ENCODE measurements at places on chromosomes 3 and 15.

DNA sequence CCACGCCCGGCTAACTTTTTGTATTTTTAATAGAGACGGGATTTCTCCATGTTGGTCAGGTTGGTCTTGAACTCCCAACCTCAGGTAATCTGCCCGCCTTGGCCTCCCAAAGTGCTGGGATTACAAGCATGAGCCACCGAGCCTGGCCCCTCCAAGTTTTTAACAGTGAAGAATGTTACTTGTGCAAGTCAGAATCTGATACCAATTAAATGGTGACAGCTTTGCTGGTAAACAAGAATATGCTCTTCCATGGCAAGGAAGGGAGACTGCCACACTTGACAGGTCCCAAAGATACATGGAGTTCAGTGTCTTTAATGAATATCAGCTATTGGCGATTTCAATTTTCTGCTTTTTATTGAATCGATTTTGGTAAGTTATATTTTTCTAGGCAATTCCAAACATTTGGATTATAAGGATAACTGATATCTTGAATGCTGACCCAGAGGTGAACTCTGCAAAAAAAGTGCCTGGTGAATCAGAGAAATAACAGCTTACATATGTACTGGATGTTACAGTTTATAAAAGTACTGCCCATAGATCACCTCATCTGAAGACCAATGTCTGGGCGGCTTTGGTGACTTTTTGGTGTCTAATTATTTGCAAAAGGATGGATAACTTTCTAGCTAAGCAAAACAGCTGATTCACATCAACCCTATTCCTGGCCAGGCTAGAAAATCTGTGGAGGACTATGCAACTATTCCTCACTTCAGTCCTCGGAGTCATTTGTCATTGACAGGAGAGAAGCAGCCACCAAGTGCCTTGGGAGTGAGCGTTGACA lies 1.2 kb downstream of the PARP16 start:
- H3K4me3 ChIP-seq = peak overlapping the region; percentile 86
- no peaks in the 10 kb centered on the region for H3K27me3 ChIP-seq
- peaks cover 12% of the 10 kb centered on the region for H3K36me3 ChIP-seq
- H3K4me1 ChIP-seq = peaks cover 40% of the 10 kb centered on the region

GRCh38 chr3:186640929-186641328 lies 730 bp downstream of the FETUB start:
- no peak for DNase-seq
- H3K4me1 ChIP-seq = peaks cover 8% of the 10 kb centered on the region
- H3K36me3 ChIP-seq = no peaks in the 10 kb centered on the region
- peaks cover 11% of the 10 kb centered on the region for H3K27me3 ChIP-seq
- no peak overlapping the region for H3K4me3 ChIP-seq

- no peaks in the 10 kb centered on the region for H3K4me1 ChIP-seq
- no peaks in the 10 kb centered on the region for H3K27me3 ChIP-seq
- H3K36me3 ChIP-seq = no peaks in the 10 kb centered on the region
- no peak overlapping the region for H3K4me3 ChIP-seq
These were observed 86.0 kb downstream of the DTWD1 start for GRCh38 chr15:49706805-49707204.

- peak; percentile 40 for DNase-seq
- no peak overlapping the region for H3K27ac ChIP-seq
- no peaks in the 10 kb centered on the region for H3K36me3 ChIP-seq
- peak overlapping the region; percentile 61 for H3K4me3 ChIP-seq
These were observed 1.4 kb downstream of the WNT7A start for GRCh38 chr3:13878281-13879101.

GRCh38 chr3:151707216-151707615 lies 26.5 kb upstream of the AADACL2 start:
- peaks cover 6% of the 10 kb centered on the region for H3K27me3 ChIP-seq
- no peak overlapping the region for H3K4me3 ChIP-seq
- H3K36me3 ChIP-seq = no peaks in the 10 kb centered on the region
- no peak for DNase-seq

- no peaks in the 10 kb centered on the region for H3K27me3 ChIP-seq
- no peak overlapping the region for H3K4me3 ChIP-seq
- no peak for DNase-seq
These were observed 9.9 kb downstream of the ZBED2 start for GRCh38 chr3:111585217-111585616.

DNA sequence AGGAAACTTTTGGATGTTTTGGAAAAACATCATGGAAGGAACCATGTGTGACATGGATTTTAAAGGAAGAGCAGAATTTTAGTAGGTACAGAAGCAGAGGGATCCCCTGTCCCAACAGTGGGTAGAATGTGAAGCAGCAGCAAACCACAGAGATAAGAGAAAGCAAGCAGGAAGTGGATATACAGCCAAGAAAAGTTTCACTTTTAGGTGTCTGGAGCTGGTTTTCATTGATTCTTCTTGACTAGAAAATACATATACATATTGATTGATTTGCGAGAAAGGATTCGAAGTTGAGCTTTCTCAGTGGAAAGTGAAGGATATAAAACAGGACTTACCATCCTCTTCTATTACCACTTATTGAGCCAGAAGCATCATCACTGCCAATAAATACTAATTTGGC lies 133.5 kb downstream of the KCNMB2 start:
- H3K4me3 ChIP-seq = no peak overlapping the region
- H3K36me3 ChIP-seq = no peaks in the 10 kb centered on the region
- no peak overlapping the region for H3K27ac ChIP-seq
- DNase-seq = no peak

DNA sequence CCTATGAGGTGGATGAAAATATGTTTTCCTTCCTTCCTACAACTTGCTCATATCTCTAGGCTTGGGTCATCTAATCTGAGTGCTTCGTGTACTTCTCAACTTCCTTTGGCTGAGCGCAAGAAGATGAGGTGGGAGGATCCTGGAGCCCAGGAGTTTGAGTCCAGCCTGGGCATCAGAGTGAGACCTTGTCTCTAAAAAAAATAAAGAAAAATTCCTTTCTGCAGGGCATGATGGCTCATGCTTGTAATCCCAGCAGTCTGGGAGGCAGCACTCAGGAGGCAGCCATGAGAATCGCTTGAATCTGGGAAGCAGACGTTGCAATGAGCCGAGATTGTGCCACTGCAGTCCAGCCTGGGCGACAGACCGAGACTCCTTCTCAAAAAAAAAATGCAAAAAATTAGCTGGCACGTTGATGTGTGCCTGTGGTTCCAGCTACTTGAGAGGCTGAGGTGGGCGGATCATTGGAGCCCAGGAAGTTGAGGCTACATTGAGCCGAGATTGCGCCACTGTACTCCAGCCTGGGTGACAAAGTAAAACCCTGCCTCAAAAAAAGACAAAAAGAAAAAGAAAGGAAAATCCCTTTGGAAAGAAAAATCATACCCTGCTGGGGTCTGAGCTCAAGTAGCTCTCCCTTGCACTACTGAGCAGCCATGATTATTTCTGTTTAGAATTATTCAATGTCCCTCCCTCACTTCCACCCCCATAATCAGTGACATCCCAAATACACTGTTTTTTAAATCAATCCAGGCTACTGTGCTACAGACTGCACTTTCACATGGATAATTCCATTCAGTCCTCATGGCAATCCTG lies 28.0 kb upstream of the RAB11A start:
- H3K27ac ChIP-seq = no peak overlapping the region
- peaks cover 12% of the 10 kb centered on the region for H3K27me3 ChIP-seq
- no peaks in the 10 kb centered on the region for H3K36me3 ChIP-seq
- H3K4me1 ChIP-seq = no peaks in the 10 kb centered on the region

- peaks cover 40% of the 10 kb centered on the region for H3K36me3 ChIP-seq
- peaks cover 16% of the 10 kb centered on the region for H3K4me1 ChIP-seq
- no peak for DNase-seq
- H3K27me3 ChIP-seq = no peaks in the 10 kb centered on the region
- no peak overlapping the region for H3K4me3 ChIP-seq
These were observed 5.2 kb downstream of the RCCD1 start for GRCh38 chr15:90959894-90960293.

- peaks cover 49% of the 10 kb centered on the region for H3K27me3 ChIP-seq
- no peak overlapping the region for H3K4me3 ChIP-seq
These were observed 46.0 kb downstream of the RHCG start for GRCh38 chr15:89450076-89451006.

- H3K27ac ChIP-seq = no peak overlapping the region
- no peaks in the 10 kb centered on the region for H3K36me3 ChIP-seq
- no peak overlapping the region for H3K4me3 ChIP-seq
- H3K27me3 ChIP-seq = peaks cover 16% of the 10 kb centered on the region
These were observed 7.0 kb upstream of the DMXL2 start for GRCh38 chr15:51629612-51630011.

DNA sequence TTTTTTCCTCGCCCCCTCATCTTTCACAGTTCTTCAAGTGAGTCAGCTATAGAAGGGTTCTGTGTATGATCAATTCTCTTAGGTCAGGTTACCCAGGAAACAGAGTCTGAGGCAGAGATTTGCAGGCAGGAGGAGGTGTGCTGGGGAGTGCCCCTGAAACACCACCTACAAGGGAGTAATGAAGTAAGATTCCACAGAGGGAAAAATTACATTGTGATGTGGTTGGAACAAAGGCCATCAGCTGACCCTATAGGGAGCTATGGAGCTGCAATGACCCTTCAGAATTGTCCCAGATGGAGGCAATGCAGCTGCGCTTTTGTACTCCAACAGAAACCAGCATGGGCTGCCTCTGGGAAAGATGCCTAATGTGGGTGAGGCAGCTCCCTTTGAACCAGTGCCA lies 142.2 kb upstream of the CNTN3 start:
- H3K36me3 ChIP-seq = no peaks in the 10 kb centered on the region
- no peak overlapping the region for H3K27ac ChIP-seq
- no peak overlapping the region for H3K4me3 ChIP-seq
- no peaks in the 10 kb centered on the region for H3K27me3 ChIP-seq
- DNase-seq = no peak
- H3K4me1 ChIP-seq = no peaks in the 10 kb centered on the region

GRCh38 chr3:172877011-172877410 lies 126.5 kb downstream of the ECT2 start:
- no peak overlapping the region for H3K27ac ChIP-seq
- H3K27me3 ChIP-seq = no peaks in the 10 kb centered on the region
- no peak for DNase-seq
- no peak overlapping the region for H3K4me3 ChIP-seq
- H3K36me3 ChIP-seq = no peaks in the 10 kb centered on the region

GRCh38 chr15:29311696-29312095 lies 42.1 kb upstream of the NSMCE3 start:
- no peak overlapping the region for H3K27ac ChIP-seq
- no peaks in the 10 kb centered on the region for H3K36me3 ChIP-seq
- no peaks in the 10 kb centered on the region for H3K4me1 ChIP-seq
- H3K4me3 ChIP-seq = no peak overlapping the region

GRCh38 chr15:50940506-50940905 lies 32.0 kb downstream of the AP4E1 start:
- H3K27ac ChIP-seq = no peak overlapping the region
- no peak overlapping the region for H3K4me3 ChIP-seq
- no peaks in the 10 kb centered on the region for H3K27me3 ChIP-seq
- H3K36me3 ChIP-seq = peaks cover 24% of the 10 kb centered on the region

DNA sequence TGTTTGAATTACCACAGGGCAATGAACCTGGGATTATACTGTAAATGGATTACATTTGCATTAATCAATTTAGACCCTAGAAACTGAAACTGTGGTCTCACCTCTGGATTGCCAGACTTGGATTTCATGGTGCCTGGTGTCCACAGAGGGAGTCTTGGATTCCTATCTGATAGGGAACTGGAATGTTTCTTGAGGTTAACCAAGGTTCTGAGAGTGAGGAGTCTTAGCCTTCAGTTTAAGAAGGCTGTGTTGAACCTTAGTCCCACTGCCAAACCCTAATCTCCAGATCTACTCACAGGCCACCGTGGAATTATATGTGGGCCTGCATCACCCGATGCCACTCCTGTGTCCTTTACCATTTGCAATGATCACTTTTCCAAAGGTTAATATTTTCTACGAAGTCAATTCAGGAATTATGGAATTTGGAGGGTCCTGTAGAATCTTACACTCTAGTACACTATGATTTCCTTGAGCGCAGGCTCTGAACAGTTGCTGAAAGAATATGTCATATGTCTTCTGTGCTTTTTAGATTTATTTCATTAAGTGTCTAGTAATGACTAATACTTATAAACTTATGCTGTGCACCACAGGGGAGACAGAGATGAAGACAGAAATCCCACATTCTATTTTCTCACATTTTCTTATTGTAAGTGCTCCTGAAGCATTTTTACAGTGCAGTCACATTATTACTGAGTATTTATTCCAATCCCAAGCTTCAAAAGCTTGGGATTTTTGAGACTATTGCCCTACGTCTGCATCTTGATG lies 87.9 kb downstream of the EFL1 start:
- no peaks in the 10 kb centered on the region for H3K27me3 ChIP-seq
- H3K27ac ChIP-seq = no peak overlapping the region
- DNase-seq = no peak
- H3K4me1 ChIP-seq = peaks cover 2% of the 10 kb centered on the region

GRCh38 chr3:173653781-173654180 lies 256.2 kb downstream of the NLGN1 start:
- H3K27ac ChIP-seq = no peak overlapping the region
- H3K4me1 ChIP-seq = no peaks in the 10 kb centered on the region
- no peaks in the 10 kb centered on the region for H3K36me3 ChIP-seq
- no peak overlapping the region for H3K4me3 ChIP-seq
- DNase-seq = no peak

- no peak for DNase-seq
- H3K4me3 ChIP-seq = peak overlapping the region; percentile 29
- peak overlapping the region; percentile 58 for H3K27ac ChIP-seq
- peaks cover 67% of the 10 kb centered on the region for H3K4me1 ChIP-seq
- no peaks in the 10 kb centered on the region for H3K27me3 ChIP-seq
These were observed 2.0 kb downstream of the NDUFB5 start for GRCh38 chr3:179606534-179607085.

- peaks cover 11% of the 10 kb centered on the region for H3K27me3 ChIP-seq
- no peak for DNase-seq
- peaks cover 2% of the 10 kb centered on the region for H3K4me1 ChIP-seq
- no peaks in the 10 kb centered on the region for H3K36me3 ChIP-seq
- no peak overlapping the region for H3K27ac ChIP-seq
These were observed 5.6 kb downstream of the GABRB3 start for GRCh38 chr15:26767169-26767670.

- no peak overlapping the region for H3K27ac ChIP-seq
- no peaks in the 10 kb centered on the region for H3K36me3 ChIP-seq
- no peaks in the 10 kb centered on the region for H3K4me1 ChIP-seq
These were observed 26.6 kb downstream of the ITGB5 start for GRCh38 chr3:124860599-124860998.

- no peaks in the 10 kb centered on the region for H3K27me3 ChIP-seq
- no peaks in the 10 kb centered on the region for H3K4me1 ChIP-seq
- H3K27ac ChIP-seq = no peak overlapping the region
- H3K4me3 ChIP-seq = no peak overlapping the region
These were observed 308.9 kb upstream of the TMCO5A start for GRCh38 chr15:37625576-37625975.

GRCh38 chr3:156610154-156610553 lies 55.2 kb upstream of the SSR3 start:
- no peak overlapping the region for H3K4me3 ChIP-seq
- H3K27me3 ChIP-seq = peaks cover 45% of the 10 kb centered on the region
- peaks cover 18% of the 10 kb centered on the region for H3K4me1 ChIP-seq
- H3K36me3 ChIP-seq = no peaks in the 10 kb centered on the region
- no peak for DNase-seq

DNA sequence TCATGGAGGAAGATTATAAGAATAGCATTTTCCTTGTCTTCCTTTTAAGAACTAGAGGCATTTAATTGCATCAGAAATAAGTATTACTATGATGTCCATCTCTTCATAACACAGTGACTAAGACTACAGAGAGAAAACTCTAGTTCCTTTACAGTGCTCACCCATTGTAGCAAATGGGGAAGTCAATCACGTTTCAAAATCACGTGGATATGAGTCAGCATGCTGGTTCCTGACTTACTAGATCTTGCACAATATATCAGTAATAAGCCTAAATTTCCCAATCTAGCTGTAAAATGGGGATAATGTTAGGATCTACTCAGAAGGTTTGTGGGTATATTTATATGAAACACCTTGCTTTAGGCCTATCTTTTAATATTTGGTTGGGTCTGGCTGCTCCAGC lies 254.8 kb upstream of the EOMES start:
- H3K36me3 ChIP-seq = no peaks in the 10 kb centered on the region
- no peaks in the 10 kb centered on the region for H3K27me3 ChIP-seq
- H3K27ac ChIP-seq = no peak overlapping the region
- H3K4me1 ChIP-seq = no peaks in the 10 kb centered on the region
- DNase-seq = no peak
